T-cell (primary cell): ENCODE measurements at places on chromosomes 3 and 15.
A peak's percentile ranks its signal among the peaks of the same experiment; 100 is the strongest.

DNA sequence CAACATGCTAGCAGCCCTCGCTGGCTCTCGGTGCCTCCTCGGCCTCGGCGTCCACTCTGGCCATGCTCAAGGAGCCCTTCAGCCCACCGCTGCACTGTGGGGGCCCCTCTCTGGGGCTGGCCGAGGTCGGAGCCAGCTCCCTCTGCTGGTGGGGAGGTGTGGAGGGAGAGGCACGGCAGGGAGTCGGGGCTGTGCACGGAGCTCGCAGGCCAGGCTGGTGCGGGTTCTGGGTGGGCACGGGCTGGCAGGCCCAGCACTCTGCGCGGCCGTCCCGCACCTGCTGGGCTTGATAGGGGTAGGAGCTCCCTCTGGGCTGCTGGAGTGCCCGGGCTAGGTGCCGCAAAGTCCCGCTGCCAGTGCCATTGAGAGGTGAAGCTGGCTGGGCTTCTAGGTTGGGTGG lies 251.0 kb downstream of the SQOR start:
- DNase-seq: no peak

- DNase-seq: no peak
Measured at GRCh38 chr15:32117122-32117521, 86.8 kb downstream of the CHRNA7 start.

DNA sequence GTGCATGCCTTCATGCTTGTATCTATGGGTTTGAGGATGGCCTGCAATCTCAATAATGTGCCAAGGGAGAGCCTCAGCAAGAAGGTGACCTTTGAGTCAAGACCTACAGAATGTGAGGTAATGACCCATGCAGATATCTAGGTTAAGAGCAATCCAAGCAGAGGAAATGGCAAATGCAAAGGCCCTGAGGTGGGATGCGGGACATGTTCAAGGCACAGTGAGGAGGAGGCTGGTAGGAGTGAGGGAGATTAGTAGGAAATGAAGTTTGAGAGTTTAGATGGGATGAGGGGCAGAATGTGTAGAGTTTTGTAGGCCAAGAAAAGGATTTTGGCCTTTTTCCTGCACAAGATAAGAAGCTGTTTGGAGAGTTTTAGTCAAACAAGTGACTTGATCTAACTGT lies 4.7 kb upstream of the MAP2K5 start:
- DNase-seq: no peak

DNA sequence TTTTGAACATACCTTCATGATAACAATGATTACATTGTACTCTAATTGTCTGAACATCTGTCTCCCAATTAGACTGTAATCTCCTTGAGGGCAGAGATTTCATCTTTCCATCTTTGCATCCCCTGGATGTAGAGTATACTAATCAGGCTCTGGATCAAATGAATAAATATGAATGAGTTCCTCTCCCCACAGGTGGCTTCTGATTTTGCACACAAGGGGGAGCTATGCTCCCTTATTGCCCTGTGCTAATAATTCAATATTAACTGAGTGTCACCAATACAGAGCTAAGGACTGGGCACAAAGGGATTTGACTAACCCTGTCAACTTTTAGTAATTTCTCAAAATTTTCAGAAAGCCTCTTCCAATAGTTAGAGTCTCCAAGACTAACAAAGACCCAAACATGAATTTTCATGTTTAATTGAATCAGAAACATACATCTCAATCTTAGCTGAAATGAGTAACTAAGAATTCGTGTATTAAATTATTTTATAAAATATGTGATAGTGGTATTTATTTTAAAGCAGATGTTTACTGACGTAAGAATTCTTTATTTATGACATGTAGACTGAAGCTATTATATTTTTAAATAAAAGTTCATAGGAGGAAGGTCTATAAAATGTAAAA lies 3.0 kb downstream of the DUOXA1 start:
- DNase-seq: peak; percentile 49

- no peak for DNase-seq
Measured at GRCh38 chr3:37856381-37856780, 5.3 kb upstream of the CTDSPL start.

GRCh38 chr3:120416868-120417267 lies 33.9 kb downstream of the FSTL1 start:
- no peak for DNase-seq

DNA sequence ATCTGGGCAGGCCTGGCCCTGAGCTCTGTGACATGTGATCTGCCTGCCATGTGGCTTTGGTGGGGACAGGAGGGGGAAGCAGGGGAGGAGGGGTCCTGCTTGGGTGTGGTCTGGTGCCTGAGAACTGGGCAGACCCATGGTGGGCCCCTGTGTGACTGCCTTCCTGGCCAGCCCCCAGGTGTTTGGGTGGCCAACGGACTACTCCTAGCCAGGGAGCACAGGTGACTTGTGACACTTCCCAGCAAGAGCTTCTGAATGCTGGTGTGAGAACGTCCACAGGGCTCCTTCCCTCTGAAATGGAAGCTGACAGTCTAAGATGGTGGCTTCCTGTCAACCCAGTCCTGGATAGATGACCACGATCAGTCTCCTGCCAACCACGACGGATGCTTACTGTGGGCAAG lies 136.1 kb upstream of the MEF2A start:
- DNase-seq: no peak

GRCh38 chr15:70627734-70628548 lies 135.4 kb downstream of the UACA start:
- no peak for DNase-seq

- DNase-seq: no peak
Measured at GRCh38 chr3:155411500-155412223, 118.2 kb upstream of the STRIT1 start.

- no peak for DNase-seq
Measured at GRCh38 chr3:48405971-48406370, 23.9 kb downstream of the PLXNB1 start.

- no peak for DNase-seq
Measured at GRCh38 chr3:67920311-67920710, 265.9 kb upstream of the SUCLG2 start.

GRCh38 chr3:139319428-139320402 lies 24.1 kb upstream of the MRPS22 start:
- no peak for DNase-seq

DNA sequence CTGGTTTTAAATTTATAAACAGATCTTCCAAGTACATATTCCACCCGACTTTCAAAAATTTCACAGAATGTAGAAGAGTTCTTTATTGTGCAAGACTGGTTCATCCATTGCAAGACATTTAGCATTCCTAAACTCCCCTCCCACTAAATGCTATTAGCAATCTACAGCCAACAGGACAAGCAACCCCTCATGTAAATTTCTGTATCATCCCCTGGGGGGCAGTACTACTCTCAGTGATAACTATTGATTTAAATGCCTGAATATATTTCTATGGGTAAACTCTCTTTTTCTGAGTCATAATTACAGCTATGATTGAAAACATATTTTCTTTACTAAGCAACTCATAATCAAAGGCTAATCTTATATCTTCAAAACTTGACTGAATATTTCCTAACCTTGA lies 10.7 kb upstream of the SLC15A2 start:
- no peak for DNase-seq

DNA sequence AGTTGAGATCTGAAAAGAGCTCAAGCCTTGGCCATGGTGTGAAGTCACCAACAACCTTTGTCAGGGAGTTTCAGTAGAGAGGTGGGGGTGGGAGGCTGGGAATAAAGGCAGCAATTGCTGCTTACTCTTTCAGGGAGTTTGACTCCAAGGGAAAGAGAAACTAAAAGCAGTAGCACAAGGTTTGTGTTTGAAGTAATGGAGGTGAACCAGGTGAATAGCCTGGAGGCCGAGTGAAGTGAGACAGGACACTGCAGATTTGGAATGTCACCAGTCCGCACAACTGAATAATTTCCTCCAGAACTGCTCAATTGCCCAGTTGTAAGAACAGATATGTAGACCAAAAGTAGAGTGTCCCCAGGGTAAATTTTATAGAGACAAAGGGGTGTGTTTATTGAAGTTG lies 44.1 kb downstream of the CD86 start:
- no peak for DNase-seq

DNA sequence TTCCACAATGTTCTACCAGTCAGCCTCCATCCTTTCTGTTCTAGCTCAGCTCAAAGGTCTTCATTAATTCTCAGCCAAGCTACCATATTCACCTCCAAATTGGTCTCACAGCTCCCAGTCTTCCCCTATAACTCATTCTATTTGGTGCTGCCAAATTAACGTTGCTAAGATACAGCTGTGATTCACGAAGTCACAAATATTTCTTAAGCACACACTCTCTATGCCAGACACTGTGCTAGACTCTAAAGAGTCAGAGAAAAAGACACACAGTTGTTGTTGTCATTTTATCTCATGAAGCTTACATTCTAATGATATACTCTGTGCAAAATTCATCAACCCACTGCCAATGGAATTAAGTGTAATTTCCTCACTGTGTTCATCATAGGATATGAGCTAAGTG lies 102.8 kb downstream of the FRMD5 start:
- no peak for DNase-seq

- no peak for DNase-seq
Measured at GRCh38 chr3:29382409-29382808, 101.5 kb downstream of the RBMS3 start.

GRCh38 chr3:17592956-17593355 lies 149.5 kb downstream of the TBC1D5 start:
- no peak for DNase-seq

DNA sequence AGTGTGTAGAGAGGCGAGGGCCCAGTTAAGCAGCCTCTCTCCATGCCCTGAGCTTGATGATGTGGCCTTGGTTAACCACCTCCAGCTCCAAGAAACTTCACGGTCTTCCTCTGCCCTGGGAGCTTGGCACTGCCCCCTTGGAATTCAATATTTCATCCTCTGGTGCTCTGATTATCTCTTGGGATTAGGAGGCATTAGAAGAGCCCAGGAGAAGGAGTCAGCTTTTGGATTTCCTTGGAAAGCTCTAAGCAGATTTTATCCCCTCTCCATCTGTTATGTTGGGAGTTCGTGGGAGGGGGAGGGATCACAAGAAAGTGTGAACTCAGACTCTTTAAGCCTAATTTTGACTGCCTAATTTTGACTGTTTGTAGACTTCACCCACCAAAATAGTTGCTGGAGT lies 132.7 kb upstream of the AGBL1 start:
- no peak for DNase-seq

GRCh38 chr3:32758375-32758753 lies 59.4 kb upstream of the TRIM71 start:
- no peak for DNase-seq

- DNase-seq: no peak
Measured at GRCh38 chr15:96089405-96090058, 241.0 kb upstream of the NR2F2 start.

- DNase-seq: no peak
Measured at GRCh38 chr15:60581485-60581884, 102.5 kb upstream of the ICE2 start.

GRCh38 chr3:40737343-40737742 lies 212.6 kb downstream of the ZNF621 start:
- DNase-seq: no peak

DNA sequence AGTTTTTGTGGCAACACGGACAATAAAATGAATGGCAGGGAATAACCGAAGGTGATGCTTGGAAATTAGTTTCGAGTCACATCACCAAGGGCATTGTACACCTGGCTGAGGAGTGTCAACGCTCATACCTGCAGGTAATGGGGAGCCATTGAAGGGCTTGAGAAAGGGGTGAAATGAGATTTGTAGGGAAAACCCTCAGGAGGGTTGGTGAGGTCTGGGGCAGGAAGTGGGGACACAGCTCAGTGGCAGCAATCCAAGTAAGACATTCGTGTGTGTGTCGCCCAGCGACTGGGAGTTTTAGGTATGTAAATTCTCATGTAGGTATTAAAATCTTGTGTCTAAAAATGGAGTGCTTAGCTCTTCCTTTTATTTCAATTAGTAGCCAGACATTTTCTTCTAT lies 14.3 kb downstream of the PARP14 start:
- no peak for DNase-seq

- DNase-seq: peak; percentile 7
Measured at GRCh38 chr3:112773864-112774263, 72.8 kb downstream of the CD200R1L start.

GRCh38 chr3:189630767-189631372 lies 319 bp upstream of the TP63 start:
- no peak for DNase-seq

DNA sequence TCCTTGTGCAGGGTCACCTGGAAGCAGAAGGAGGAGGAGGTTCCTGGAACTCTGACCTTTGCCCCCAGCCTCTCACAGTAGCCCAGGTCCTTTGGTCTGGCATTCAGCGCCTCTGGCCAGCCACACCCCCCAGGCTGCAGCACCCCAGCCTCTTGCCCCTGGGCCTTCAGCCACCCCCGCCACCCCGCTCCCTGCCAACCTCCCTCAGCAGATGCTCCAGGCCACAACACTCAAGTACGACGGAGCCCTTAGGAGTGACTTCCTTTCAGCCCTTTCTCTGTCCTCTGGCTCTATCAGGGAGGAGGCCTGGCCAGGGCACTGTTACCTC lies 45.2 kb downstream of the GRIP2 start:
- DNase-seq: no peak

GRCh38 chr3:194296454-194297263 lies 54.5 kb downstream of the CPN2 start:
- no peak for DNase-seq

- no peak for DNase-seq
Measured at GRCh38 chr3:23430781-23431398, 227.8 kb downstream of the UBE2E2 start.

- peak; percentile 44 for DNase-seq
Measured at GRCh38 chr3:112013058-112013783, 14.5 kb downstream of the TAGLN3 start.

GRCh38 chr3:13927295-13927694 lies 47.4 kb upstream of the WNT7A start:
- DNase-seq: no peak

- DNase-seq: no peak
Measured at GRCh38 chr3:20682573-20682972, 496.6 kb upstream of the SGO1 start.

GRCh38 chr3:180382638-180383180 lies 219.3 kb upstream of the TTC14 start:
- DNase-seq: no peak

- peak; percentile 77 for DNase-seq
Measured at GRCh38 chr3:111667621-111668239, 72.6 kb upstream of the ZBED2 start.

DNA sequence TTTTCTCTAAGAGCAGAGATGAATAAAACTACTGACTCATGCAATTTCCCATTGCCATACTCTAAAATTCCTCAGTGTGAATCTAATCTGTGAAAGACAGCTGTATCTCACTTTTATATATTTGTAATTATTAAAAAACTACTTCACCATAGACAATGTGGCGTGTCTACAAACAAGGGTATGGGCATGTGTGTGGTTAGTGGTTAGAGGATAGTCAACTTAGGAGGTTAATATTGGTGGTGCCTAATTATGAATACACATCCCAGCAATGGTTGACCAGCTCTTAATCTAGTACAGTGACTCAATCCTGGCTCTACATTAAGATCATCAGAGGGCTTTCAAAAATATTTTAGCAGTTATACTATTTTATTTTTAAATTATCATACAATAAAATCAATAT lies 94.5 kb downstream of the GOLIM4 start:
- DNase-seq: no peak

- no peak for DNase-seq
Measured at GRCh38 chr3:178551916-178552321, 15.7 kb downstream of the KCNMB2 start.
